ENCODE measurements at places on chromosomes 16 and 17.
A peak's percentile ranks its signal among the peaks of the same experiment; 100 is the strongest.

DNA sequence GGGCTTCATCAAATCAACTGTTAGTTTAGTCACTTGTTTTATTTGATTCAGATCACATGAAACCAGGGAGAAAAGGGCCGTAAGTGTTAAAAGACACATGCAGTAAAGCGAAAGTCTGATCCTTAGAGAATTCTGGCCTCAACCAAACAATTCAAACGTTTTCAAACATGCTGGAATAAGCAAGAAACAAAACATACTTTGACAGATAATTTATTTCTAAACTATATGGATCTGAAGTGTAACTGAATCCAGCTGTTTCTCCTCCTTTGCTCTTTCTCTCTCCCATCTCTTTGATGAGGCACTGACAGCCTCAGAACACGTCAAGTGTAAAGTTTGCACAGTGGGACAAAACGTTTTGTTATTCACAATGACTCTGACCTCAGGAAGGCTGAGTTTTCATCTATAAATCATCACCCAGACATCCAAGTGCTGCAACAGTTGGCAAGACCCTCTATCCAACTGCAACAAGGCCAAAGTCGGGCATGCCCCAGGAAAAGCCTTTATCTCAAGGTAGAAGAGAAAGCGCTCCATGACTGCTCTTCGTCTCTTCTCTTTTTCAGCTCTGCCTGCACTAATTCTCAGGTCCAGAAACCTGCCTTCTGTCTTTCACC is 267.1 kb upstream of the MYOCD start:
- DNase-seq, result no peak

DNA sequence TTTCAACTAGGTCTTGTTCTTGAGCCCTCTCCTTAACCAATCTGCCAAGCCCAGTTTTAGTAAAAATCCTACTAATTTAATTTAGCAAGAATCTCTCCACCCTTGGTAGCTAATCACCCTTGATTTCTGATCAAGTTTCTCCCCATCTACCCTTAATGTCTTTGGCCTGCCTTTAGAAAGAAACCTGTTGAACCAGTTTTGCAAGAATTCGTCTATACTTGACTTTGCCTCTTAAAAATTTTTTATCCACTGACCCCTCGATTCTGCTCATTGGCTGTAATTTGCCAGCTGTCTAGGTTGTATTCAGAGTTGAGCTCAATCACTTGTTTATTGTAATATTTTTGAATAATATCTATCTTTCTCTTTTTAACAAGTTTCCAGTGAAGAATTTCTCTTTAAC is 1138.5 kb downstream of the CDH11 start:
- DNase-seq, result no peak

DNA sequence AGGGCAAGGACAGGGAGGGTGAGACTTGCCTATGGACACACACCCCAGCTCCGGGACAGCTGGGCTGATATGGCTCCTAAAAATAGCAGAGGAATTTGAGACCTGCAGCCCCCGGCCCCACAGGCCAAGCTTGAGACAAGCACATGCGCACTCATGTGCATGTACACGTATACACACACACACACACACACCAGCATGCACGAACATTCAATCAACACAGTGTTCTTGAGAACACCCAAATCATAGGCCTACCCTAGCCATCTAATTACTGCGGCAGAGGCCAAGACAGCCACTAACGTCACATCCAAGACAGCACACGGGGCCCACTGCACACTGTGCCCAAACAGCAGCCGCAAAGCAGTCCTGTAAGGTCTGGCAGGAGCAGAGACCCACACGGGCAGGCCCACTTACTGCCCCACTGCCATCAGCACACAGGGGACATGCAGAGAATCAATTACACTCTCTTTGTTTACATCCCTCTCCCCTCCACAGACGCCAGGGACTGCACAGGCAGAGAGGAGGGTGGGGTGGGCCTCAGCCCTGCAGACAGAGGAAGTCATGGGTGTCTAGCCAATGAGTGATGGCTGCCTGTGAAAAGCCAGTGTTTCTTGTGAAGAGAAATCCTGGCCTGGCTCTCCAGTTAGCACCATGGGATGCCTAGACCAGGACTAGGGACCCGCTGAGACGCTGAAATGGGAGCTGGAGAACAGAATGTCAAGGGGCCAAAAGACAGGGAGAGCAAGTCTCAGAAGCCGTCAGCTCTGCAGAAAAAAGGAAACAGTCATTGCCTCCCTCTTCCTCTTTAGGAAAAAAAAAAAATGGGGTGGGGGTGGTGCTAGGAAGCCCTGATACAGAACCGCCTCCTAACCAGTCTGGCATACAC is 39.3 kb downstream of the MYO18A start:
- DNase-seq, result peak; percentile 82

DNA sequence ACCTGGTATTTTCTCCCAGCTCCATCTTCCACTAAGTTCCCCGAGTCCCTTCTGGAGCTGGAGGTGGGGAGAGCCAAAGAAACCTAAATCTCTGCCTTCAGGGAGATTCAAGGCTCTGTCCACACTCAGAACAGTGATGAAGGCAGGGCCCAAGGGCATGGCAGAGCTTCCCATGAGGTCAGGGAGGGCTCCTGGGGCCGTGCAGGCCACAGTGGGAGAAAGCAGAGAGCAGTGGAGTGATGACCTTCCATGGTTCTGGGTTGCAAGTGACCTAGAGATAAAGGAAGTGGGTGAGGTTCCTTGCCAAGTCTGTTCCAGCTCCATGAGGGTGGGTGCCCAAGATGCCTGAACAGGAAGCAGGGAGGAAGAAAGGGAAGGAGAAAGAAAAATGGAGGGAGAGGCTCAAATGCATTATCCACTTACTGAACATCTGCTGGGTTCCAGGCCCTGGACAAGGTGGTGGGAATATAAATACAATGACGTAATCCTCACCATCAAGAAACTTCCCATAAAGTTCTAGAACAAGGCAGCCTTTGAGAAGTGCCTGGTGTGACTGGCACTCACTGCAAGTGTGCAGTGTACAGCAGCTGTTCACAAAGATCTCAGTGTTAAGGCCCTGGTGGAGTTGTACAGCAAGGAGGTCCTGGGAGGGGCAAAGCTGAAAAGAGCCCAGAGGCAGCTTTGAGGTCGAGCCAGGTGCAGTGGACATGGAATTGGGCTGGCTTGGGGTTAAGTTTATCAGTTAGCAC is 13.3 kb downstream of the TBKBP1 start:
- DNase-seq, result no peak

- no peak for DNase-seq
Measured at GRCh38 chr17:39629494-39629880, 2.7 kb downstream of the PPP1R1B start.

- no peak for DNase-seq
Measured at GRCh38 chr17:40909755-40910154, 24.7 kb upstream of the KRT20 start.

DNA sequence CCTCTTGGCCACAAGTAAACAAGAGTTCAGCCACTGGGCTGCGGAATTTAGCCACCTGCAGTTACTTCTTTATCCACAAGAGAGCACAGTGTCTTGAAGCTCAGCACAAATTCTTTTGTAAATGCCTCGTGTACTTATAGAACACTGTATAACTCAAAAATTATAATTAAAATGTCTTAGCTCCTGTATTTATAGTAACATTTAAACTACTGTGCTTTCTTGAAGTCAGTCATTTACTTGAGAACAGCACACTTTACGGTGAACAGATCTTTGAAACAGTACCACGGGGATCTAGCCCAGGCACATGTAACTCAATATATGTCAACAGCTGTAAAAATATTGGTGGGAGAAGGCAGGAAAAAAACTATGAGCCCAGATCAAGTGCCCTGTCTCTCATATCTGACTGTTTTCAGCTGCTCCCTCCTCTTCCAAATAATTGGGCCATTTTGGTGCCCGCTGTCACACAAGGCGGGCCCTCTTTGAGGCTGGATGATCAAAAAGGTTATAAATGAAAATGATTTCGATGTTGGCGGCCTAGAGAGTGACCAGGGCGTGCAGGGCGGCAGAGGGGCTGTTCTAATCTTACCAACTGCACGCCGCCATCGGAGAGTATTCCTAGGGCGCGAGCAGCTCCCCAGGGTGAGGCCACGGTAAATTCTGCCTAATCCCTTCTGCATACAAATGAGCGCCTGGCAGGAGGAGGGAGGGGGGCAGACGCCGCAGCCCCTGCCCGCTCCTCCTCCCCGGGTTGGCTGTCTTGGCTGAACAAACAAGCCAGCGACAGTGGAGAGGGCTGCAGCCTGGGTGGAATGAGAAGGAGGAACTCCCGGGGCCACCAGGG is 183.2 kb downstream of the C16orf78 start:
- peak; percentile 42 for DNase-seq

GRCh38 chr16:11263737-11264136 is 5.4 kb downstream of the TNP2 start:
- DNase-seq, result peak; percentile 88

DNA sequence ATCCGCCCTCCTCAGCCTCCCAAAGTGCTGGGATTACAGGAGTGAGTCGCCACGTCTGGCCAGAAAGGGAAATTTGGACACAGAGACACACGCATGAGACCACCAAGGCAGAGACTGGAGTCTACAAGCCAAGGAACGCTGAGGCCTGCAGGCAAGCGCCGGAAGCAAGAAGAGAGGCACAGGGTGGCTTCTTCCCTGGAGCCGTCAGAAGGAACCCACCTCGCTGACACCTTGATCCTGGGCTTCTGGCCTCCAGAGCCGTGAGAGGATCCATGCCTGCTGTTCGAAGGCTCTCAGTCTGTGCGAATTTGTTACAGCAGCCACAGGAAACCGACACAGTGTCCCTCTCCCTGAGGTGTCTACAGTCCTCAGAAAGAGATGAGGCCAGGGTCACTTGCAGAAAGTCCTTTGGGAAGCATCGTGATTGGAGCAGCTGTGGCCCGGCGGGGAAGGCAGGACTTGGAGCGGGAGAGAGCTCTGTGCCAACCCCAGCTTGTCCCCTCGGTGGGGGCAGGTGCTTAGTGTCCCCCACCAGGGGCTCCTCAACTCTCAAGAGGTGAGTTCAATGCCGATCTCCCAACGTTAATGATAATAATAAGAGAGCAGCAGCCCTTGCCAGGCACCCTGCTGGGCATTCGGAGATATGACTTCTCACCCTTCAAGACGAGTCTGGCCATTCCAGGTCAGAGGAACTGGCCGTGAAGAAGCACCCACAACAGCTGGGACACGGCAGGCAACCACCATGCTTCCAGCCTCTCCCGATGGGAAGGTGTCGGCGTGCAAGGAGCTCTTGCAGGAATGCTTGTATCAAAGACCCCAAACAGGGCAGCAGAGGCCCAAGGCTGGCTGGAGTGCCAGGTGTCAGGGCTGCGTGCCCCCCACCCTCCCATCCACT is 68.4 kb upstream of the TNRC6C start:
- DNase-seq, result no peak

DNA sequence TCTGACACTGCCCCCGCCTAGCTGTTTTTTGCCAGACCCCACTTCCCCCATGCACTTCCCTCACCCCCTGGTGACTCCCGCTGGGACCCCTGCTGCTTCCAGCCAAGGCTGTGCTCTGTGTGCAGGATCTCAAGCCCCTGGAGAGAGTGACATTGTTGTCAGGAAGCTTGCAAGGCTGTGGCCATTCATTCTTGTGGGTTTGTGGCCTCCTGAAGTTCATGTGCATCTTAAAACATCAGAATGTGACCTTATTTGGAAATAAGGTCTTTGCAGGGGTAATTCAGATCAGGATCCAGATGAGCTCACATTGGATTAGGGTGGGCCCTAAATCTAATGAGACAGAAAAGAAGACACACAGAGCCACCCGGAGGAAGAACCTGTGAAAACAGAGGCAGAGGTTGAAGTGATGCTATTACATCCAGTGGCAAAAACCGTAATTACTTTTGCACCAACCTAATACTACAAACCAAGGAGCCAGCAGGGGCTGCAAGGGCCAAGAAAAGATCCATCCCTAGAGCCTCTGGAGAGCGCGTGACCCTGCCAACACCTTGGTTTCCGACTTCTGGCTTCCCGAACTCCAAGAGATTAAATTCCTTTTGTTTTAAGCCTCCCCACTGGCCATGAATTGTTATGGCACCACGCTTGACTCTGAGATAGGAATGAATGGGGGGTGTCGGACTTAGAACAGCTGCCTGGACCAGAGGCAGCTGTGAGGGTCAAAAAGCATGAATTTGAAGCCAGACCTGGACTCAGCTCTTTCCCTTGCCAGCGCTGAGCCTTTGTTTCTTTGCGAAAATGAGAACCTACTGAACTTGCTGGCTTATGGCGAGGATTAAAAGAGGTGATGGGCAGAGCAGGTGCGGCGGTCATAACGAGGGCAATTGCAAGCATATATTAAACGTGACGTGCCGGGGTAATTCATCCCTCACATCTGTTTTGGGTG is 75.5 kb downstream of the BMERB1 start:
- DNase-seq, result no peak

- no peak for DNase-seq
Measured at GRCh38 chr17:41800601-41801373, 11.0 kb downstream of the P3H4 start.

GRCh38 chr17:79667121-79667715 is 56.4 kb upstream of the RBFOX3 start:
- no peak for DNase-seq

DNA sequence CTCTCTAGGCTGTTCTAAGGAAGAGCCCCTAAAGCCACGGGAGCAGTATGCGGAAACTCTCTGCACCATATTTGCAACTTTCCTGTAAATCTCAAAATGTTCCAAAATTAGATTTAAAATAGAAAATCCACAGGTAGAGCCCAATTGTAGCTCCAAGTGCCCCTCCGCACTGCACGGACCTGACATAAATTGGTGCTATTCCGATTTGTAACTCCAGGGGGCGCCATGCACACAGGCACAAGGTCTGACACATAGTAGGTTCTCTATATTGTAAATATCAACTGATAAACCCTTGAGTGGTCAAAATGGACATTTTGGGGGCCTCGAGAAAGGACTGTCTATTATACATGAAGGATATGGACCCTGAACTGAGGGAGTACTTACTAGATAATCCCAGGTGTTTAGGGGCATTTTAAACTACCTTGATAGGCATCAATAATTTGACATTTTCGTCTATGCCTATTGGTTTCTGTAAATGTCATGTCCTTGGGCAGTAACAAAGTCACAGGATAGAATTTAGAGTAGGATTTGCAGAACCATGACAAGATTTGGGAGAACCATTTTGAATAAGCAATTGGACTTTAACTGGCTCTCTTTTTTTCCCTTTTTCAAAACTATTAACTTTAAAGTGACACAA is 36.6 kb upstream of the TMEM132E start:
- DNase-seq, result peak; percentile 29

- DNase-seq, result peak; percentile 31
Measured at GRCh38 chr17:55005520-55005919, 37.0 kb downstream of the STXBP4 start.

- no peak for DNase-seq
Measured at GRCh38 chr17:33131620-33132019, 140.0 kb downstream of the SPACA3 start.
